ENCODE measurements at places on chromosomes 1 and 21.

DNA sequence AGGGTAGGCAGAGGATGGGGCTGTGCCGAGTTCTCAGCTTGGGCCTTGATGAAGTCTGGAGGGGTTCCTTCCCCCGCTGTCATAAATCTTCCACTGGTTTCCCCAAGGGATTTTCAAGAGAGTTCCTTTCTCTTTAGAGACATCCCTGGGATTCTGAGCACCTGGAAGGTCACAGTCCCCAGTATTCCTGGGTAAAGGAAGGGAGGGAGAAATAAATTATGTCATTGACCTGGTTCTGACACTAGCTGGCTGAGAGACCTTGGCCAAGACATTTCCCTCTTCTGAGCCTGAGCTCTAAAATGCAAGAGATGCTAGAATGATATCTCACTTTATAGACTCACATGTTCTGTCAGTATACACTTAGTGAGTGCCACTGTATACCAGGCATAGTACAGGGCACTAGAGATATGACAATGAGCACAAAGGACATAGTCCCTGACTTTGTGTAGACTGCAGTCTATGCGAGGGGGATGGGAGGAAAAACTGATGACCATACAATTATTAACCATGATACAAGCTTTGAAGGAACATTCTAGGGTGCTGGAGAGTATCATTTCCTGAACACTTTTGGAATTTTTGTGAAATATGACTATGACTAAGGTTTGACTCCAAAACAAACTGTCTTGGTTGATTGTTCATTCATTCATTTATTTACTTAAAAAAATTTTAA lies 165.8 kb upstream of the JUN start:
- no peak for DNase-seq

DNA sequence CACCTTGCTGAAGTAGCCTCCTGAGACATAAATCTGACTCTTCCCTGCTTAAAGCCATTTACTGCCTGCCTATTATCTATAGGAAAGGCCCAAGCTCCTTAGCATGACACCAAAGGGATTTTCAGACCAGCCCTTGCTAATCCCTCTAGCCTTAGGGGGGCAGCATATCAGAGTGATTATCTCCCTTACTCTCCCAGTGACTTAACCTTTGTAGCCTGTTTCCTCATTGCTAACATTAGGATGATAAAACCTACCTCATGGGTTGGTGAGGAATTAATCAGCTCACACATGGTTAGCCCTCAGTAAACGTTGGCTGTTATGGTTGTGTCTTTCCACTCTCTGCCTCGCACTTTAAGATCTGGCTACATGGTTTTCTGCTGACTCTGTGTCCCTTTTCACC lies 70.1 kb downstream of the ROR1 start:
- DNase-seq = no peak

- DNase-seq = peak; percentile 24
These were observed 85.4 kb upstream of the OLIG2 start for GRCh38 chr21:32940079-32941014.

DNA sequence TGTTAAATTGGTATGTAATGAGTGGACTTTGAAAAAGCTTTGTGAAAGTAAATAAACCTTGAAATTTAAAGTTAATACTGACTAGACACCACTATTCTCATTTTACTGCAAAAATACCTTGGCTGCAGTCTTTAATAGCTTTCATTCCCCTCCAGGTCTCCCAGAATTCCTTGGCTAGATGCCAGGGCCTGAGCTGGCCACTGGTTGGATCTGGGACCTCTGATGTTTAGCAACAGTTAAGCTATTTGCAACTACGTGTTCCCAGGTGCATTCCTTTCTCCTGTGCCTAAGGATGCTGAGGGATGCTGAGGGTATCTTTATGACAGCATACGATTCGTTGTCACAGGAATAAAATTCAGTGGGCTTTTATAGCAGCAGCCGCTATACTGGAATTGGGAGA lies 938.7 kb downstream of the TTLL7 start:
- DNase-seq = no peak

- no peak for DNase-seq
These were observed 7.8 kb downstream of the TBX19 start for GRCh38 chr1:168288311-168289052.

DNA sequence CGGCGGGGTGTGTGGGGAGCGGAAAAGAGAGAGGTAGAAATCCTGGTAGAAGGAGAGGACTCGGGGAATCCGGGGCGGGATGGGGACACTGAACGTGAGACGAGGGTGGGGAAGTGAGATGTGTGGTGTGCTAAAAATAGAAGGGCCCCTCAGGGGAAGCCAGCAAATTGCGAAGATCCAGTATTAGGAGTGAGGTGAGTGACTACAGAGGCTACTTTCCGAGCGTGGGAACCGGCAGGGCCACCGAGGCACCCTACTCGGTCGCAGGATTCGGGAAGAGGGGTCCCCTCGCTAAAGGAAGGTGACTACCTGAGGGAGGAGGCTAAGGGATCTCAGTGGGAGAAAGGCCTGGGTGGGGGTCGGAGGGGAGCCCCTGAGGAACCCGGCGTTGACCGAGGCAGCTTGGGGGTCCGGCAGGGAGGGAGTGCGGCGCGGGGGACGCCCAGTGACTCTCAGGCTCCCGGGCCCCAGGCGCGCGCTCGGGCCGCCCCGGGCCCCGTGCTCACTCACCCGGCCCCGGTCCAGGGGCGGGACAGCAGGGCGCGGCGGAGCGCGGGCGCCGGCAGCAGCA lies 318 bp downstream of the ALDH4A1 start:
- DNase-seq = peak; percentile 22

DNA sequence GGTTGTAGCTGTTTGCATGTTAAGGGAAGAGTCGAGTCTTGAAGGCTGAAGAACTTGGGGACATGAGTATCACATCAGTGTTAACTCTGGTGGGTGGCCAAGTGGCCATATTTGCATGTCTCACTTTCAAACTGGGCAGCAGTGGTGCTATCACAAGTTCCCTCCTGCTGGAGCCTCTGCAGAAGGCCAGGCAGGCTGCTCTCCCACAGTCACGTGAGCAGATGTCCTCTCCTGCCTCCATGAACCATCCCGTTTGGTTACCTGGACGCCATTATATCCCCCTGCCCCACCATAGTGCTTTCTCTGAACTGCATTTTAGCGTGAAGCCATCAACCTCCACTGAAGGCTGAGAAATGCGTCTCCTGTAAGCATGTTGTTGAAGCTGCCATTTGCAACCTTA lies 205.1 kb upstream of the LMO4 start:
- DNase-seq = no peak

DNA sequence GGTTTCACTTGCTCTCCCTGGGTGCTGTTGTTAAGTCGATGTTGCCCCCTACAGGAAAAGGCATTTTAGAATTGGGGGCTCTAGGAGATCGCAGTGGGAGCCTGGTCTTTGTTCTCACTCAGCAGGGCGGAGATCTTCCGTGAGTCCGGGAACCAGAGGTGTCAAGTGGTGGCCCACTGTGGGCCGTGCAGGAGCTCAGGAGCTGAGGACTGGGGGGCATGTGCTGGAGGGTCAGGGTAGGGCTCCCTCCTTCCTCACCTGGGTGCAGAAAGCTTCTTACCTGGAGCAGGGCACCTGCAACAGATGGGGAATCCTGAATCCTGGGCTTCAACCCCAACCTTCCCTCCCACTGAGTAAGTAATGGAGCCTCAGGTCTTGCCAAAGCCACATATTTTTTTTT lies 392.7 kb downstream of the NPHP4 start:
- no peak for DNase-seq

DNA sequence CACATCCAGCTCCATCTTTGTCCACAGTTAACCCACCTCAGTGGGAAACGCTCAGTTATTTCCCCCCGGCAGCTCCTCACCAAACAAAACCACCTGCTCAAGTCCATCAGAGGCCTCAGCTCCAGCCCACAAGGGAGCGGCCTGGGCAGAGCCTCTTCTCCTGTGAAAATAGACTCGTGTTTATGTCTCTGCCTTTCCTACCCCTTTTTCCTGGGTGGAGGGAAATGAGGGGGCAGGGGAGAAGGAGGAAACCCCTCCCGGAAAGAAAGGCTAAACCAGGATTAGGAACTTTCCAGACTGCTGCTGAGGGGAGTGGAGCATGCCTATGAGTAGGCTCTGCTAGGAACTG lies 81.6 kb downstream of the PAX7 start:
- DNase-seq = no peak

DNA sequence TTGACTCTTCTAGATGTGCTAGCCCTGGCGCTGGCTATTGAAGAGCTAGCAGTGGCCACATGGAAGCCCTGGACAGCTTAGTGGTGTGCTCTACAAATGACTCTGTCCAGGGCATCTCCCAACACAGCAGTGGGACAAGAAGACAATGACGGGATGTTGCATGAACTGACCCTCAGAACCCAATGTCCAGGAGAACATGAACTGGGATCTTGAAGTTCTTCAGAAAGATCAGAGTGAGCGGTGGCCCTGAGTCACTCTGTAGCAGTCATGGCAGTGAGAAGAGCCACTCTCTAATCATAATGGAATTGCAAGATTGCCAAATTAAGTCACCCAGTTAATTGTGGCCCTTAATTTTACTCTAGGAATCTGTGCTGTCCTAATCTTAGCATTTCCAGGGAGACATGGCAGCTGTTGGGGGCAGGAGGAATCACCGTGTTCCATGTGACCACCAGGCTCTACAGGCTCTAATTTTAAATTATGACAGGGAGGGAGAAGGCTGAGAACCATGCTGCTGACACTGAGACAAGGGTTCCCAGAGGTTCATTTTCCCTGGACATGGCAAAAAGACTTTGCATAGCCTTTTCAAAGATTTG lies 10.2 kb upstream of the OBSCN start:
- no peak for DNase-seq

GRCh38 chr21:21163904-21164303 lies 165.7 kb downstream of the NCAM2 start:
- DNase-seq = peak; percentile 4

- DNase-seq = no peak
These were observed 10.0 kb upstream of the OVAAL start for GRCh38 chr1:180548686-180549317.

- DNase-seq = no peak
These were observed 288.2 kb upstream of the VAMP3 start for GRCh38 chr1:7482772-7483495.

GRCh38 chr1:17270891-17271765 lies 22.2 kb downstream of the PADI3 start:
- no peak for DNase-seq

DNA sequence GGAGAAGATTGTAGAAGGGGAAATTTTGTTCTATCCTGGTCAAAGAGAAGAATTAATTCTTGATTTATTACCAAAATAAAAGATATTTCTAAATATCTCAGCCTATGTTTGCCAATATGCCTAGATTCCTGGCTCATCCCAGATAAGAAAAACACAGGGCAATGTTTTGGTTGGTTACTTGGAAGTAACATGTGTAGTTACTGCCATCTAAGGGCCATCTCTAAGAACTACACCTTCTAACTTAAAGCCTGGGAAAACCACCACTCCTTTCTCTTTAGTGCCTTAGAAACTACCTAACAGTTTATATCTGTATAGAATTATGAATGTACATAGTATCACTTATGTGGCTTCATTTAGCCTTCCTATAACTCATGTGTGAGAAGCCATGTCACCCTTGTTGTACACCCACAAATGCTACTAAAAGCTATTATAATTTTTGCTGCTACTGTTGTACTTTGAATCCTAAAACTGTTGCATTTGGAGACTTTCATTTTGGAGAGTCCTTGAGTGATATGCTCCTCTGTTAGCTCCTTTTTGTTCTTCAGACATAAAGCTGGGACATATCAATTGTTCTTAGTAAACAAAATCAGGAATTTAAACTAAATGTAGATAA lies 4.5 kb downstream of the AIM2 start:
- no peak for DNase-seq

DNA sequence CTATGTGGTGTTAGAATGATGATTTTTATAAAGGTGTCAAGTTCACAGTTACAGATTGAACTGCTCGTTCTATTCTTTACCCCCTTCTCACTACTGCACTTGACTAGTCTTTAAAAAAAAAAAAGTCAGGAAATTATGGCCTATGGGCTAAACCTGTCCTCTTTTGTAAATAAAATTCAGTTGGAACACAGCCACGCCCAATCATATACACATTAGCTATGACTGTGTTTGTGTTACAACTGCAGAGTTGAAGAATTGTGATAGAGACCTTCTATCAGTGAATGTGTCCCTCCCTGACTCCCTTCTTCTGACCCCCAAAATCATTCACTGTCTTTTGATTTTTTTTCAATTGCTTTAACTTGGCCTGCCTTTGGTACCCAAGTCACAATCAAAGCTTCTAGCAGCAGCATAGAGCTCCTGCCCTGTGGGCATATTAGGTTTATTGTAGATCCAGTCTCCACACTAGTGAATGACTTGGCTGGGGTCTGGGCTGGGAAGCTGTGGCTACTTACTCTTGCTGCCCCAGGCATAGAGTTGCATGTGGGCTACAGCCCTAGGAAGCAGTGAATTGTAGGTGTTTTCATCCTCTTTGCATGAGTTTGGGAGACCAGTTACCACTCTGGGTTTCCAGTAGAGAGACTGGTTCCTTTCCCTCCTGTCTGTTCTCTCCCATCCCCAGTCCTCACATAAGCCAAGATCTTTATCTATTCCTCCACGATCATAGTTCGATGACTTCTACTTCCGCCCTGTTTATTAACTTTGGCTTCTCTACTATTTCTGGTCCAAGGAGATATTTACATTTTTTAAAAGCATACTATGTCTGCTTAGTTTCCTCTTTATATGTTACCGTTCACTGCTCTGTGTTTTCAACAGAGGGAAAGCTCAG lies 249.9 kb downstream of the FMN2 start:
- no peak for DNase-seq

- DNase-seq = no peak
These were observed 86.3 kb downstream of the MPZL1 start for GRCh38 chr1:167808104-167808503.

- DNase-seq = no peak
These were observed 65.0 kb downstream of the ABL2 start for GRCh38 chr1:179164494-179164893.

- no peak for DNase-seq
These were observed 153.5 kb downstream of the TGFBR3 start for GRCh38 chr1:91732291-91733107.

GRCh38 chr1:224671076-224671475 lies 55.0 kb downstream of the CNIH3 start:
- no peak for DNase-seq

- DNase-seq = no peak
These were observed 22.9 kb upstream of the LAMC1 start for GRCh38 chr1:183000167-183000962.

GRCh38 chr1:61953076-61953789 lies 211.0 kb downstream of the PATJ start:
- DNase-seq = no peak

DNA sequence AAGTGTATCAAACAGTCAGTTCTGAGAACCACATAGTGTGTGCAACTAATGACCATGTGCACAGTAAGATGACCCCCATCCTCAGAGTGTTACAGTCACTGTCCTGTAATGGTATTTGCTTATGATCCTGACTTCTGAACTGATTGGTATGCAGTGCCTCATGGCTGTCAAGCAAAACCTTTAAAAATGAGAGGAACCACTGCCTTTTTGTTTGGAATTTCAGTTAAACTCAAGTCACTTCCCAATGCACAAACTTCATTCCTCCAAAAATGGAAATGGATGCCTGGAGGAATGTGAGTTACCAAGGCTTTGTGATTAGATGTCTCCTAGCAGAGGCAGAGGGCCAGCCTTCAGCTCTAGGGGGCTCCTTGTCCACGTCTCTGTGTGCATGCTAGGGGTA lies 10.5 kb downstream of the C1orf198 start:
- no peak for DNase-seq

- no peak for DNase-seq
These were observed 16.5 kb downstream of the NADK start for GRCh38 chr1:1761504-1762376.
